Aorta (tissue), 5 donors: ENCODE measurements at places on chromosomes 12 and 14. TPM values are rescaled to one million over a fixed set of nuclear protein-coding genes. Genes with fewer than 3 reads are reported as not detected.
A peak's percentile ranks its signal among the peaks of the same experiment; 100 is the strongest.

BCL2L2 gene
- polyA plus RNA-seq, result 66.1 TPM

DNA sequence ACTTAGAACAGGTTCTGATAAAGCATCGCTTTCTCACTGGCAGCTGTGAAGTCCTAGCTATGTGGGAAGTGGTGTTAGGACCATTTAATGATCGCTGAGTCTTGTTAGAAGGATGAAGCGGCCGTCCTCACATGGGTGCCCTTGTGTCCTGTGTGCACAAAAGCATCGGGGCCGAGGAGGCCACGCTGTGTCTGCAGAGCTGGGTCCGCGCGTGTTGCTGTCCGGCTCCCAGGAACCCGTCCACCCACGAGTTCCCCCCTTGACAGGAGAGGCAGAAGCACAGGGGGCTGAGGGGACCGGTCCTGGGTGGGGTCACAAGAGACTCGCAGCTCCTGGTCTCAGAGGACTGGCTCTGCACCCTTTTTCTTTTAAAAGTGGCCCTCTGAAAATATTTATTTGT, 90.4 kb downstream of the ADGRD1 start:
- peak; percentile 63 for DNase-seq

DNA sequence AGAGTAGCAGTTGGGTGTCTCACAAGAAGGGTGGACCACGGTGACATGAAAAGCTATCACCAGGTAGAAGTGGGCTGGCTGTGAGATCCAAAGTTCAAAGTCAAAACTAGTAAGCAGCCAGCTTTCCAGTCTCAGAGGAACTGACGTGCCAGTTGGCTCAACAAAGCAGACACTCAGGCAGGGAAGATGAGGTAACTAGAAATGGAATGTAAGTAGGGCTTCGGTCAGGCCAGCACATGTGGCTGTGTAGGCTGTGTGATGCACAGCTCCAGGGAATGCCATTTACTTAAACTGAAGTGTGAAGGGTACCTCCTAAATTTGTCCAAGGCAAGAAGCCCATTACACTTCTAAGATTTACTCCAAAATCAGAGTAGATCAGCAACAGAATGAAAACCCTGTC, 43.6 kb downstream of the PTPRR start:
- DNase-seq, result no peak

DNA sequence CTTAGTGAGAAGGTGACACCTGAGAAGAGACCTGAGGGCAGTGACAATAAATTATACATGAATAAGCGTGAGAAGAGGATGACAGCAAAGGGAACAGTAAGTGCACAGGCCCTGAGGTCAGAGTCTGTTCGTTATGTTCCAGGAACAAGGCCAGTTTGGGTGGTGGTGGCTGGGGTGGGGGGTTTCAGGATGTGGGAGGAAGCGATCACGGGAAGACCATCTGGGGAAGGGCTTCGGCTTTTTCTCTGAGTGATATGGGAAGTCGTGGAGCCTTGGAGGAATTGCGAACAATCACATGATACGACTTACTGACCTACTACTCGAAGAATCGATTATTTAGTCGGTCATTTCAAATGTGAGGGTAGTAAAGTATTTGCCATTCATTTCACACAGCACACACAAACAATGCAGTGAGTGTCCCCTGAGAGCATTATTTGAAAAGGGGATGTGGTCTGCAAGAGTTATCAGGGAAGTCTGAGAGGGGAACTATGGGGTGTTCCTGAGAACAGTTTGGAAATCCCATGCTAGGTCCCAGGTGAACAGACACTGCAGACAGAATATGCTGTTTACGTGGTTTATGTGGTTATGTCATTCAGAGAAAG, 94.7 kb downstream of the SLC38A1 start:
- DNase-seq, result no peak

GPHN gene
- polyA plus RNA-seq, result 6.3 TPM

DNA sequence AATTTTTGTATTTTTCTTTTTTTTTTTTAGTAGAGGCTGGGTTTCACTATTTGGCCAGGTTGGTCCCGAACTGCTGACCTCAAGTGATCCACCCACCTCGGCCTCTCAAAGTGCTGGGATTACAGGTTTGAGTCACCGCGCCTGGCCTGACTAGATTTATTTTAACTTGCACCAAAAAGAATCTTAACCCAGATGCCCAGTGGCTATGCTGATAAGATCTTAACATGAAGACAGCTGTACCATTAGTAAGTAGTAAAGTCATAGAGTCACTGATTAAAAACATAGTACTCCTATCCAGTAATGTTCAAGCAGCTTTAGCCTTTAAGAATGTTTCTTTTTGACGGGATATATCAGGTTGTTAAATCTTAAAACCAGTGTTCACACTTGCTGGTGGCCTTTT, 1061.8 kb upstream of the FLRT2 start:
- no peak for DNase-seq

DNA sequence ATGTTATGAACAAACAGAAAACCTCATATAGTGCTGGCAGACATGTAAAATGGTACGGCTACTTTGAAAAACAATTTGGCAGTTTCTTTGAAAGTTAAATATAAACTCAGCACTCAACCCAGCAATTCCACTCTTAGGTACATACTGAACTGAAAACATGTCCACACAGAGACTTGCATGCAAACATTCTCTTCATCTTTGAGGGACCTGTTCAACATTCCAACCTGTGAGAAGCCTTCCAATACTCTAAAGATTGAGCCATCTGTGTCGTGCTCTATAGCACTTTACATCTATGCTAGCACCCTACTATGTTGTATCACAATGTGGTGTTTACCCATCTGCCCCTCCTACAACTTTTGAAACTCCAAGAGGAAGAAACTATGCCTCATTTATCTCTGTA, 79.3 kb downstream of the DNAI7 start:
- DNase-seq, result no peak

- no peak for DNase-seq
These were observed 330.4 kb downstream of the MED13L start for GRCh38 chr12:115946867-115947695.

DNA sequence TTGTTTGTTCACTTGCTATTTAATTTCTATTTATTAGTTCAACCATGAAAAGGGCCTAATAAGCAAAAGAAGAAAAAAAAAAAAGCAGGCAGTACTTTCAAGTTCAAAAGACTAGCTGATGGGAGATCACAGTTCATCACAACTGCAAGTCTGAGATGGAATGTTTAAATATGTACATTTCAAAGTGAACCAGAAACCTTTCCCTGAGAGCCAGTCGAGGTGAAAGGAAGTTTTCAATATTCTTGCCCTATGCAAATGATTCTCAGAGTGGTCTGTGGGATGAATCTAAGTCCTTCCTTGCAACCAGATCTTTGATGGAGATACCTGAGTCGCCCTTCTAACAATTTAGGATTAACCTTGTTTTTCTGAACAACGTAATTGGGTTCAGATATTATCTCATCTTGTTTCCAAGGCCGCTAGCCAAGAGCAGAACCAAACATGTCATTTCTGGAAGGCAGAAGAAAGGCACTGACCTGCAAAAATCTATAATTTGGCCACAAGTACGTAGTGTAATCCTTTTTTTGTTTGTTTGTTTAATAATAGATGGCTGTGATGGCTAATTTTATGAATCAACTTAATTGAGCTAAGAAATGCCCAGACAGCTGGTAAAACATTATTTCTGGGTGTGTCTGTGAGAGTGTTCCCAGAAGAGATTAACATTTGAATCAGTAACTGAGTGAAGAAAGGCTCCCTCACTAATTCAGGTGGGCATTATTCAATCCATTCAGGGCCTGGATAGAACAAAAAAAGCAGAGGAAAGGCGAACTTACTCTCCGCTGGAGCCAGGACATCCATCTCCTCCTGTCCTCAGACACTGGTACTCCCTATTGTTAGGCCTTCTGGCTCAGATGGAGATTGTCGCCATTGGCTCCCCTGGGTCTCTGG, 171.1 kb upstream of the TMPO start:
- no peak for DNase-seq

DNA sequence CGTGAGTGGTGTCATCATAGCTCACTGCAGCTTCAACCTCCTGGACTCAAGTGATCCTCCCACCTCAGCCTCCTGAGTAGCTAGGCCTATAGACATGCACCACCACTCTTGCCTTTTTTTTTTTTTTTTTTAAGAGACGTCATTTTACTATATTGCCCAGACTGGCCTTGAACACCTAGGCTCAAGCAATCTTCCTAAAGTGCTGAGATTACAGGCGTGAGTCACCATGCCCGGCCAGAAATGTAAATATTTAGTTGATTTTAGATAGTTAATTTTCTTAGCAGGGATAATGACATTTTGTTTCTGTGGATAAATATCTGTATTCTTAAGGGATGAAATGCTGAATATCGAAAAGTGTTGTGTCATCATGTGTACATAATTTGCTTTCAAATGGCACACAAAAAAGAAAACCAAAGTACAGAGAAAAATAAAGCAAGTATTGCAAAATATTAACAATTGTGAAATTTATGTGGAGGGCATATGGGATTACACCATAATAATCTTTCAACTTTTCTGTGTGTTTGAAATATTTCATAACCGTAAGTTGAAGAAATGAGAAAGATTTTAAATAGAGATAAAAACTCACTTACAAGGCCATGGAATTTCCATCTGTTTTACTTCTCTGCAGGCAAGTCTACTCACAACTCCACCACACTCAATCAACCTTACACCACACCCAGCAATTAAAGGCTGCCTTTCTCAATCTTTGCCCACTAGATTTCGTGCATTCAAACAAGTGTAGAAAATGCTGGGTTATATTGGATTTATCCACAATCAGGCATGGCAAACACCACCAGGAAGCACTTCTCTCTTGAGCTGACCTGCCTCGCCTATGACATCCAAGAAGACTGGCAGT, 93.7 kb downstream of the SPTSSA start:
- DNase-seq, result no peak

PROX2 gene
- not detected for polyA plus RNA-seq

GRCh38 chr14:21070610-21071224, 613 bp downstream of the ARHGEF40 start:
- DNase-seq, result peak; percentile 82

FAM181A gene
- polyA plus RNA-seq, result not detected

- no peak for DNase-seq
These were observed 102.7 kb downstream of the ST8SIA1 start for GRCh38 chr12:22231836-22232235.

GRCh38 chr14:99484106-99484505, 2.9 kb downstream of the CCNK start:
- DNase-seq, result no peak

- DNase-seq, result peak; percentile 83
These were observed 795 bp downstream of the STAT6 start for GRCh38 chr12:57110104-57111030.

RAD52 gene
- polyA plus RNA-seq, result 14.3 TPM

- DNase-seq, result no peak
These were observed 324.4 kb downstream of the PAWR start for GRCh38 chr12:79366374-79366773.

CEP128 gene
- 2.8 TPM for polyA plus RNA-seq

- DNase-seq, result no peak
These were observed 1.7 kb downstream of the ORAI1 start for GRCh38 chr12:121628037-121628436.

CBX5 gene
- 9.4 TPM for polyA plus RNA-seq

C12orf76 gene
- polyA plus RNA-seq, result 18.4 TPM

TMEM63C gene
- polyA plus RNA-seq, result 0.13 TPM
